CD8-positive, alpha-beta memory T cell (primary cell): ENCODE measurements at places on chromosomes 13 and 19.

GRCh38 chr13:111090169-111090568, 24.9 kb upstream of the ARHGEF7 start:
- no peak overlapping the region for H3K27ac ChIP-seq
- no peak overlapping the region for H3K4me3 ChIP-seq
- peaks cover 6% of the 10 kb centered on the region for H3K27me3 ChIP-seq
- no peaks in the 10 kb centered on the region for H3K4me1 ChIP-seq

DNA sequence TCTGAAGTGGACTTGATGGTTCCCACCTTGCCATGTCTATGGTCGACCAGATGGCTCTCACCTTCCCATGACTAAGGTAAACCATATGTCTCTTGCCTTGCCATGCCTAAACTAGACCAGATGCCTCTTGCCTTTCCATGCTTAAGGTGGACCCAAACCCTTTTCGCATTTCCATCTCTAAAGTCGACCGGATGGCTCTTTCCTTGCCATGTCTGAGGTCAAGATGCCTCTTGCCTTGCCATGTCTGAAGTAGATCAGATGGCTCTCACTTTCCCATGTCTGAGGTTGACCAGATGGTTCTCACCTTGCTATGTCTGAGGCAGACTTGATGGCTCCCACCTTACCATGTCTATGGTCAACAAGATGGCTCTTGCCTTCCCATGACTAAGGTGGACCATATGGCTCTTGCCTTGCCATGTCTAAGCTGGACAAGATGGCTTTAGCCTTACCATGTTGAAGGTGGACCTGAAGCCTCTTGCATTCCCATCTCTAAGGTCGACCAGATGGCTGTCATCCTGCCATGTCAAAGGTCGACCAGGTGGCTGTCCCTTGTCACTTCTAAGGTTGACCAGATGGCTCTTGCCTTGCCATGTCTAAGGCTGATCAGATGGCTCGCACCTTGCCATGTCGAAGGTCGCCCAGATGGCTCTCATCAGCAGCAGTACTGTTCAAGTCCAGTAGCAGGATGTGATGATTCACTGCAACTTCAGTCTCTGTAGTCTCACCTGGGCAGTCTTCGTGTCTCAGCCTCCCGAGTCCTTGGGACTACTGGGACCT, 1439.4 kb downstream of the UQCRFS1 start:
- H3K4me1 ChIP-seq = no peaks in the 10 kb centered on the region
- no peaks in the 10 kb centered on the region for H3K27me3 ChIP-seq
- no peaks in the 10 kb centered on the region for H3K36me3 ChIP-seq
- no peak overlapping the region for H3K4me3 ChIP-seq

DNA sequence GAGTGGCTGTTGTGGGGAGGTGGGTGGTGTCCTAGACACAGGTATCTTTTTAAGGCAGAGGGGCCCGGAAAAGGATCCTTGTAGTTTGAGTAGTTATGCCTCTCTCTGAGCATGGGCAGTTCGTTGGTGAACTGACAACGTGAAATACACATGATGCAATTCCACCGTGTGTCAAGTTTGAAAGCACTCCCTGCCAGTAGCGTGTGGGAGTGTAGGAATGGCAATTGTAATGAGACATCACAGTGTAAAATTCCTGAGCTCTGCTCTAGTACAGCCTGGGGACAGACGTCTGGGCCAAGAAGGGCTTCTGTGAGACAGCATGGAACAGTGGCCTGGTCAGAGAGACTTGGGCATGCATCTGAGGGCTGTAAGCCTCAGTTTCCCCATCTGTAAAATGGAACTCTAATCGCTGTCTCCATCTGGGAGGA, 10.4 kb upstream of the ASF1B start:
- H3K27ac ChIP-seq = no peak overlapping the region
- H3K4me1 ChIP-seq = peaks cover 38% of the 10 kb centered on the region
- no peaks in the 10 kb centered on the region for H3K36me3 ChIP-seq
- no peaks in the 10 kb centered on the region for H3K27me3 ChIP-seq
- no peak overlapping the region for H3K4me3 ChIP-seq
- no peak for DNase-seq

DNA sequence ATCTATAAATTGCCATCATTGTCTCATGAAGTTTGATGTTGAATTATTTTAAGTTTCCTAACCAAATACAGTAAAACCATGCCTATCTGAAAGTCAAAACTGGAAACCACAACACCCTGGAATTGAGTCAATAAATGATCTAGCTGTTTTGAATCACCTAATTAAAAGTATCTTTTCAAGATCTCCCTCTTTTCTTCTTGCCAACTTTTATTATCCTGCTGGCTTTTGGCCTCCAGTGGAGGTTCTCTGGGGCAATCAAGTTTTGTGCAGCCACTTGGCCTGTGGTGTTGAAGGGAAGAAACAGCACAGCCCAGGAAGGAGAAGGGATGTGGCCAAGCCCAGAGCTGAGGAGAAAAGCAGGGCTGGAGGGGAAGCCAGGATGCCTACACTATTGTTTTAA, 255.4 kb downstream of the COG6 start:
- no peaks in the 10 kb centered on the region for H3K36me3 ChIP-seq
- no peaks in the 10 kb centered on the region for H3K27me3 ChIP-seq
- H3K4me3 ChIP-seq = no peak overlapping the region
- no peak overlapping the region for H3K27ac ChIP-seq
- H3K4me1 ChIP-seq = no peaks in the 10 kb centered on the region

DNA sequence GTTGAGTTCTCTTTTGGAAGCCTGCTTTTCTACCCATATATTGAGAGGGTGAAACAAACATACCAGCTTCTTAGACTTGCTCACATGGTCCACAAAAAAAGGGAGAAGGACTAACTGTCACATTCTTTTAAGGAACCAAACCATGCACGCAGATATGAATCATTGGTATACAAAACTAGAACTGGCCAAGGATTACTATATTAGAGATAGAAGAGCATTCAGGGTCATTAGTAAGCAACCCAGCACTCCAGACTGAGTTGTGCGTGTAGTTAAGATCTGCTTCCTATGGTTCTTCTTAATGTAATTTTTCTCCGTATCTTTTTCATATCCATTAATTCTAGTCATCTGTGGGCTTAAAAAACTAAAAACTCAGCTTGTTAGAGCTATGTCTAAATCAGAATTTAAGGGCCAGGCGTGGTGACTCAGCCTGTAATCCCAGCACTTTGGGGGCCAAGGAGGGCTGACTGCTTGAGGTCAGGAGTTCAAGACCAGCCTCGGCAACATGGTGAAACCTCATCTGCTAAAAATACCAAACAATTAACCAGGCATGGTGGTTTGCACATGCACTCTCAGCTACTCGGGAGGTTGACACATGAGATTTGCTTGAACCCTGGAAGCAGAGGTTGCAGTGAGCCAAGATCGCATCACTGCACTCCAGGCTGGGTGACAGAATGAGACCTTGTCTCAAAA, 19.6 kb downstream of the ALG5 start:
- H3K27me3 ChIP-seq = no peaks in the 10 kb centered on the region
- no peak overlapping the region for H3K27ac ChIP-seq
- H3K4me3 ChIP-seq = no peak overlapping the region
- H3K36me3 ChIP-seq = peaks cover 16% of the 10 kb centered on the region
- H3K4me1 ChIP-seq = no peaks in the 10 kb centered on the region
- no peak for DNase-seq

GRCh38 chr19:51006406-51006805, 5.0 kb upstream of the KLK8 start:
- no peak for DNase-seq
- H3K4me3 ChIP-seq = no peak overlapping the region
- H3K36me3 ChIP-seq = no peaks in the 10 kb centered on the region

DNA sequence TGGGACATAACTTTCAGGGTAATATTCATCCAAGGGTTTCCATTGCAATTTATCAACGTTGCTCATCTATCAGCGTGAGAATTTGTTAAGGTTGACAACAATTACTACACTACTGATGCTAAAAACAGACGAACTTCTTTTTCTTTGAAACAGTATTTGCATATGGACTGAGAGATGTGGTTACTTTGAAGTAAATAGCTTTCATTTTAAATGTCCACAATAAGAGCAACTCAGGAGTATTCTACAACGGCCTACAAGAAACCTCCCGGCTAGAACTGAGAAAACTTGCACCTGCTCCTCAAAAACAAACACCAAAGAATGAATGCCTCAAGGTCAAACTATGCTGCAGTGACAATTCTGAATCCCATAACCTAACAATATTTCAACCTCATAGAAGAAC, 238.4 kb downstream of the IRS2 start:
- H3K4me3 ChIP-seq = no peak overlapping the region
- no peaks in the 10 kb centered on the region for H3K27me3 ChIP-seq
- no peak overlapping the region for H3K27ac ChIP-seq
- H3K4me1 ChIP-seq = no peaks in the 10 kb centered on the region

GRCh38 chr13:85241060-85241459, 558.2 kb downstream of the SLITRK6 start:
- H3K4me3 ChIP-seq = no peak overlapping the region
- H3K27me3 ChIP-seq = no peaks in the 10 kb centered on the region
- no peaks in the 10 kb centered on the region for H3K36me3 ChIP-seq
- H3K27ac ChIP-seq = no peak overlapping the region
- H3K4me1 ChIP-seq = no peaks in the 10 kb centered on the region
- DNase-seq = no peak

DNA sequence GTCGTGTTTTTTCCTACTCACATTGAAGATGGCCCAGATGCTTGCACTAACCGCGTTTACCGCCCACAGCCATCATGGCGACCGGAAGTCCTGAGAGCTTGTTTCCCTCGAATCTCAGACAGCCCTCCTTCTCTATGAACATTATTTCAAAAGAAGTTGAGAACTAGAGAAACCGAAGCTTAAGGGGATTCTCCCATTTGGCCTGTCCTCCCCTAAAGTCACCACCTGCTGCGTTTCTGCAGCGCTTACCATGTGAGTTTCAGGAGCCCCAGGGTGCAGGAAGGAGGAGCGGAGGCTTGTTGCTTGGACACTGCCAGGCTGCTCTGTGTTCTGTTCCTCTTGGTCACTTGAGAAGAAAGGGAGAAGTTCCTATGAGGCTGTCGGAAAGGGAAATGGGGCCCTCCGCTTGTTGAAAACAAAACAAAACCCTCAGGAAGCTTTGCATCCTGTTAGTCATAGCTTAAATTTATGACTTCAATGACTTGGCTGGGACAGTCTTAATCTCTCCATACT, 6.2 kb downstream of the CARD8 start:
- no peaks in the 10 kb centered on the region for H3K27me3 ChIP-seq
- peak; percentile 85 for DNase-seq

DNA sequence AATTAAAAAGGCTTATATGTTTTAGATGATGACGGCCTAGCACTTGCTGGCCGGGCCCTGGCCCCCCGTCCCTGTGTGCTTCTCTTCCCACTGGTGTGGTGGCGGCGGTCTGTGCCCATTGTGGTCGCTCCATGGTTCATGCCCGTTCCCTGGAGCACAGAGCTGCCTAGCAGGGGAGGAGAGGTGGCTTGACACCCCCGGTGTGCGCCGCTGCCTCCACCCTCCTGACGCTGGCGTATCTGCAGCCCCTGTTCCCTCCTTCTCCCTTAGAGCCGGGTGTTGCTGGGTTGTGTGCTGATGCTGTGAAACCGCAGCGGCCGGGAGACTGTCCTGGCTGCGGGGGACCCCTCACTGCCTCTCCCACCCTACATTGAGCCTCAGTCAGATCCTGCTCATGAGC, 29.1 kb downstream of the DOT1L start:
- no peak for DNase-seq
- H3K27ac ChIP-seq = no peak overlapping the region
- no peaks in the 10 kb centered on the region for H3K27me3 ChIP-seq
- no peak overlapping the region for H3K4me3 ChIP-seq
- H3K4me1 ChIP-seq = no peaks in the 10 kb centered on the region

DNA sequence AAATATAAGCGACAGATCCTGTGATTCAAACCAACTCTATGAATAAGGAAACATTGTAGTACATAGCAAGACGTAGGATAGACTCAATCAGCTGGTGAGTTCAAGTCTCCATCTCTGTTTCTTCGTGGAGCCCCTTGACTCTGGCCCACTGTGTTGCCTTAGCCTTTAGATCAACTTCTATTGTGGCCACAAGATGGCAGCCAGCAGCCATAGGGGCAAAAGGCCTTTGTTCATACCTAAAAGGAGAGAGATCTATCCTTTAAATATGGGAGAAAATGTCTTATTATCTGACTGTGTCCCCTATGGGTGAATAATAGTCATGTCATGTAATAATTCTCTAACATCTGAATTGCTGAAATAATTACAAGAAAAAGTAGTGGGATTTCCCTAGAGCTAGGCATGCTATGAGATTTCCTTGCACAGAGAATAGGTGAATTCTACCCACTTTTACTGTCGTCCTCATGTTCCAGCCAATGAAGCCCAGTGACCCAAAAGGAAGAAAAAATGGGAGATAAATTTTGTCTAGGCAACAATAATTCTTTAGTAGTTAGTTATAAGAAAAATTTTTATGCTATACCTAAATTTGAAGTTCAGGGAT, 129.4 kb downstream of the PCDH20 start:
- no peak for DNase-seq
- H3K27ac ChIP-seq = no peak overlapping the region
- H3K36me3 ChIP-seq = no peaks in the 10 kb centered on the region
- no peaks in the 10 kb centered on the region for H3K27me3 ChIP-seq

GRCh38 chr13:41053384-41053826, 7.9 kb upstream of the WBP4 start:
- no peaks in the 10 kb centered on the region for H3K27me3 ChIP-seq
- H3K27ac ChIP-seq = no peak overlapping the region
- H3K36me3 ChIP-seq = no peaks in the 10 kb centered on the region
- no peak overlapping the region for H3K4me3 ChIP-seq

DNA sequence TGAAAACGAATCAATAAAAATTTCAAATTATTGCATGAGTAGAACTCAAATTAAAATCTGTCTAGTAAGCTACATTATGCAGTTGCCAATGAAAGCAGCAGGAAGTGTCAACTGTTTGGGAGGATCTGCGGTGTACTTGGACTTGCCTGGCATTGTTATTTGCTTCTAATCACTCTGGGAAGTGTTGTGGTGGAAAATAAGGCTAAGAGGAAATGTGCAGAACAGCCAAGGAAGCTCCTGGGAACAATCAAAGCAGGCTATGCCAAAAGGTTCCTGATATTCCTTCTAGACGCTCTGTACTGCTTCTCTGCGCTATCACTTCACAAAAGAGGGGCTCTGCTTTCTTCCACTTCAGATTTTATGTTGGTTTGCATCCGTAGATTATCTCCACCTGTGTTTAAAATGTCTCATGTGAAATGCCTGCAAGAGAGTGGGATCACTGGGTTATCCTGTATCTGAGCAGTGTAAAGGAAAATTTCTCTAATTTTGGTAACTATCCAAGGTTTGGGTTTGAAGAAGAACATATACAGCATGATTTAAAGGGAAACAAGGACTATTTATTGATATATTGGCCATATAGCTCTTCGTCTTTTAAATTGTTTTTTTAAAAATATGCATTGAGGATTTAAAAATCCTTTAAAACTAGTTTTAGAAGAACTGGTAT, 182.7 kb upstream of the CSNK1A1L start:
- H3K4me3 ChIP-seq = no peak overlapping the region
- DNase-seq = no peak
- H3K4me1 ChIP-seq = no peaks in the 10 kb centered on the region
- H3K36me3 ChIP-seq = no peaks in the 10 kb centered on the region

DNA sequence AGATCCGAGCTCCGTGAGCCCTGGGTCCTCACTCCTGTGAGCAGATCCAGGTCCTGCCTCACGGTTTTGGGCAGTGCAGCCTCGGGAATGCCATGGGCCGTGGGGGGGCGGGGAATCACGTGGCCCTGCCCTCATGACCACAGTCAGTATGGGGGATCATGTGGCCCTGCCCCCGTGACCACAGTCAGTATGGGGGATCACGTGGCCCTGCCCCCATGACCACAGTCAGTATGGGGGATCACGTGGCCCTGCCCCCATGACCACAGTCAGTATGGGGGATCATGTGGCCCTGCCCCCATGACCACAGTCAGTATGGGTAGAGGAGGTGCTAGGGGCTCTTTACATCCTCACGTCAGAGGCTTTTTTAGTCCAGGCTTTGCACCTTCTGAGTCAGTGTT, 64.3 kb upstream of the F7 start:
- H3K27me3 ChIP-seq = no peaks in the 10 kb centered on the region
- H3K4me1 ChIP-seq = no peaks in the 10 kb centered on the region
- no peaks in the 10 kb centered on the region for H3K36me3 ChIP-seq
- H3K27ac ChIP-seq = no peak overlapping the region
- no peak for DNase-seq
